ENCODE measurements at places on chromosomes 3 and 15. TPM values are rescaled to one million over a fixed set of nuclear protein-coding genes. Genes with fewer than 3 reads are reported as not detected.

The SKOR1 gene
- 0.12 TPM for total RNA-seq

DNA sequence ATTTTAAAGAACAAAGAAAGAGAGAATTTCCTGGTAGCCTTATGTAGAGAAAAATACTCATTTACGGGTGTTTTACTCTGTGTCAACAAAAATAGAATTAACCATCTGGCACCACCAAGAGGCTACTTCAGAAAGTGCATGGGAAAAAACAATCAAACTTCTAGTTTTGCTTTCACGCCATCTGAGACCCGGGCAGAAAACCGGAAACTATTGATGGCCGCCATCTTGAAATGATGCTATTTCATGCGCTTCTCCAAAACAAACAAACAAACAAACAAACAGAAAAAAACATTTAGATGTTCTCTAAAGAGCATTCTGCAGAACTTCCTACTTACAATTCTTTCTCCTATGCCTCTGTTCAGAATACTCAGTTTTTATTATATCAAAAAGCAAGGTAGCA lies 49.4 kb upstream of the SYNPR start:
- no peak for DNase-seq

- DNase-seq: no peak
Measured at GRCh38 chr3:185779461-185779860, 45.4 kb downstream of the IGF2BP2 start.

DNA sequence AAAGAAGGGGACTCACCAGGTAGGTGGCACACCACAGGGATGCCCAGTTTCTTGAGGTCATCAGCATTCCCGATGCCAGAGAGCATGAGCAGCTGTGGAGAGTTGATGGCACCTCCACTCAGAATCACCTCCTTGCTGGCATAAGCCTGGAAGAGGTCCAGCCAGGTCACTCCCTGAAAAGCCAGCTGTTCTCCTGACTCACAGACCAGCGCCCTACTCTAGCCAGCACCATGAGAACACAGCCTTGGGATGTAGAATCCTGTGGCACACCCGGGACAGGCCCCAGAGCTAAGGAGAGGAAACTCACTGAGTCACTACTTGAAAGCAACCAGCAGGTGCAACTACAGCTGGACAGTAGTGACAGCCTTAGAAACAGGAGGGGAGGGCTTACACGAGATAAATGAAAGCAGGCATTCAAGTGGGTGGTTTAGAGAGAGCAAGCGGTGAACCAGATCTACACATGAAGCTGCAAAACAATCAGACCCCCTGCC lies 24.5 kb downstream of the CHDH start:
- no peak for DNase-seq

The CYP19A1 gene
- total RNA-seq: not detected

DNA sequence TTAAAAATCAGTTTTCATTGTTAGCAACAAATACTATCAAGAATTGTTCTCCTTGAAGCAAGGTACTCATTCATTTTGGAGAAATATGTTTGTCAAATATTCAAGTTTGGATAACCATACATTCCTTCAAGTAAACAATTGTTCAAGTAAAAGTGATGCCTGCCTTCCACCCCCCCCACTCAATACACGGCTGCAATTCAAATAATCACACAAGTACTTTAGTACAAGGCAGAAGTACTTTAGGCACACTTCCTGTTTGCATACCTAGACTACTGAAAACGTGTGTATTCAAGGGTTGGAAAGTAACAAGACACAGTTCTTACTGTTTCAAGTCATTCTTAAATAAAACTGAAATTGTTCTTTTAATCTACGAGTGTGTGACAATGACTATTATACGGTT lies 45.4 kb downstream of the TJP1 start:
- DNase-seq: no peak

DNA sequence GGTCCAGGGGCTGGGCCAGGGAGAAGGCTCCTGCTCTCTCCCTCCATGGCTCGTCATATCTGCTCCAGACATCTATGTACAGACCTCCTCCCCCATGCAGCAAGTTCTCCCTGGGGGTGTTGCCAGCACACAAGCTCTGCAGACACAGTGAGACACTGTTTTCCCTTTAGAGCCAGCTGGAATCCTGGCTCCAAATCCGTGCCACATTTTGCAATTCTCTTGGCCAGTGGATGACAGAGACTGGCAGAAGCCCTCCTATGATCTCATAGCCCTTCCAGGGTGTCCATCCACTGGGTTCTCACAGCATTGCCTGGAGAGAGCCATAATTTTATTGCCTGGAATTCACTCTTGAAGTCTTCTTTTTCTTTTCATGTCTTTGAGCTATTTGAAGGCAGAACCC lies 203.9 kb downstream of the TLE3 start:
- peak; percentile 74 for DNase-seq

DNA sequence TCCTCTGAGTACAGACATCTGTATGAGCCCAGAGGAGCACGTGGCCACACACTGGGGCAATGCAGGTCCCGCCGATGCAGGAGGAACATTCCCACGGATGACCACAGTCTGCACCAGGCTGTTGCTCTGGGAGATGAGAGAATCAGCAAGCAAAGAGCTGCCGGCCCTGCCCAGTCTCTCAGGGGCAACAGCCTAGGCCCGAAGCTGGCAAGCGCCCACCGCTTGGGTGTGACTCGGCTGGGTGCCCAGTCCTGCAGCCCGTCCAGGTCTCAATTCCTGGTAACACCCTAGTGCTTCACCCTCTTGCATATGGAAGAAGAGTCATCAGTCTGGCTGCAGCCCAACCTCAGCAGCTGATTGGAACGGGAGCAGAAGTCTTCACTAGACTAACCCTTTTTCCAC lies 153.7 kb upstream of the HES1 start:
- peak; percentile 92 for DNase-seq

The KLHL40 gene
- total RNA-seq: 0.63 TPM

GRCh38 chr3:149398296-149398695 lies 20.8 kb upstream of the TM4SF1 start:
- no peak for DNase-seq

Measured in right atrium auricular region (tissue), 2 donors.